ENCODE measurements at places on chromosomes 5 and 9.
A peak's percentile ranks its signal among the peaks of the same experiment; 100 is the strongest.

DNA sequence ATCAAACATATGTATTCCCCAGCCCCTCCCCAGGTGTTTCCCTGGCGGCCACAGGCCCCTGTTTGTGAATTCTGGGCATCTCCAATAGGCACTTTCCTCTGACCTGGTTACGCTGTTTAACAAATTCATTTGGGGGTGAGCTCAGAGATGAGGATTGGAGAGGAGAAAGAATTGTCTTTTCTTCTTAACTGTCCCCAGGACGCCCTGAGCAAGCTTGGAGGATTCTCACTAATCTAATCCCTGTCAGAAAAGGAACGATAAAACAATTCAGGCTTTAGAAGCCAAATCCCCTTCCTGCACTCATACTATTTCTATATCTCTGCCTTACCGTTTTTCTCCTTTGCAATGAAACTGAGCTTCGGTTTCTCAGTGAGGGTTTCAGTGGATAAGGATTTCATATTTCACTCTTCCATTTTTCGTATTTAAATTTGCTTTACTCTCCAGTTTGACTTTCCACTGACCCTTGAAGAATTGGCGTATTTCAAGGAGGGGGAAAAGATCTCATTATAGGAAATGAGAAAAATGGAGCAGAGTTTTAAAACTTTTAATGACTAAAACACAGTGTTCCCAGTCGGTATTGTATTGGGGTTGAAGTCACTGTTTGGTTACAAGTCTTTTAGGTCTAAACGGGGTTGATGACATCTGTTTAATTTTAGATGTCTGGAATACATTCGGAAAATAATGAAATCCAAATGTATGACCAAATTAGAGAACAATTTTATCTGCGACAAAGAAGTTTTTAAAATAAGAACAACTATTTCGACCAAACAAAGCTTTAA, 180.1 kb downstream of the MACROH2A1 start:
- DNase-seq, result no peak

GRCh38 chr5:104513121-104513602, 950.6 kb upstream of the NUDT12 start:
- no peak for DNase-seq

- no peak for DNase-seq
Measured at GRCh38 chr5:122267185-122267584, 44.9 kb upstream of the SNCAIP start.

DNA sequence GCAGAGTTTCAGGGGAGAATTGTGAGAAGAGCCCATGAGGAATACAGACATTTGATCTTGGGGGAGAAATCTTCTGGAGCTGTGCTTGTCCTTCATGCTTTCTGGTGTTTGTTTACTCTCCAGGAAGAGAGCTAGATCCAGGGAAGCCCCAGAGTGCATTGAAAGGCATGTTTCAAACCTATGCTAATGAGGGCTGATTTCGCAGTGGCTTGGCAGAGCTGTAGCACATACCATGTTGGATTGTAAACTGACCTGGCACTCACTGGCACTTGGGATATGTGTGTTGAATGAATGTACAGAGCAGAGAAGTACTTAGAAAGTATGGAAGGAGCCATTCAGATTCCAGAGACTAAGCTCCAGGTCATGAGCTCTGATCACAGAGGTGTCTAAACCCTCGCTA, 30.9 kb downstream of the TNFSF8 start:
- DNase-seq, result no peak

GRCh38 chr5:126918615-126918957, 111.8 kb downstream of the MARCHF3 start:
- no peak for DNase-seq

DNA sequence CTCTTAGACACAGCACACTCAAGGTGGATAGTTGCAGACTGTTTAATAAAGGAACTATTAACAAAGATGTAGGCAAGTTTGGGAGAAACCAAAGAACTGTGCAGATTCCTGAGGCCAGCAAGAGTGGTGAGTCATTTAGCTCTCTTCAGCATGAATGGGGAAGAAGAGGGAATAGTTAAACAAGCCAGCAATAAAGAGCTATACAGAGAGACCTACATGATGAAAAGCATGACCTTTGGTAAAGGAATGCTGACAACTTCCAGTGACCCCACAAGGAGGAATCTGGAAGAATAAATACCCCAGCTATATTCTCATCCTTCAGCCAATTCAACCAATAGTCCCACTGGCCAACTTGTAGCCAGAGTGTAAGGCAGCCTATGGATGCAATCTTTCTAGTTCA, 706.0 kb upstream of the GRAMD2B start:
- DNase-seq, result no peak

GRCh38 chr9:136981588-136982231, 1.1 kb upstream of the LCNL1 start:
- DNase-seq, result no peak

GRCh38 chr5:78624011-78624541, 24.5 kb downstream of the LHFPL2 start:
- no peak for DNase-seq

DNA sequence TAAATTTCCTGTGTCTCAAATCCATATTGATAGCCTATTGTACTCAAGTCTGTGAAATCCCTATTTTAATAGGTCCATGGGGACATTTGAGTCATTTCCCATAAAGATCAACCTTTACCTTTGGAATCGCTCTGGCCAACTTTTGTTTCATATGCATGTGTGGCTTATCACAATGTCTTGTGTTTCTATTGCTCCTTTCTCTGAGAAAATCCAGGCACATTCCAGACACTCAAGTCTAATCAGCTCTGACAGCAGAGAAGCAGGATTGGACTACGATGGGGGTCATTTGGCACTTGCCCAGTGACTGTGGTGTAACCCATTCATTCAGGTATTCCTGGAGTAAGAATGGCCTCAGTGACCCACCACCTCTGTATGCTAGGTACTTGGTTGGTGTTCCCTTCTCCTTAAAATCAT, 48.4 kb downstream of the ACTBL2 start:
- no peak for DNase-seq

DNA sequence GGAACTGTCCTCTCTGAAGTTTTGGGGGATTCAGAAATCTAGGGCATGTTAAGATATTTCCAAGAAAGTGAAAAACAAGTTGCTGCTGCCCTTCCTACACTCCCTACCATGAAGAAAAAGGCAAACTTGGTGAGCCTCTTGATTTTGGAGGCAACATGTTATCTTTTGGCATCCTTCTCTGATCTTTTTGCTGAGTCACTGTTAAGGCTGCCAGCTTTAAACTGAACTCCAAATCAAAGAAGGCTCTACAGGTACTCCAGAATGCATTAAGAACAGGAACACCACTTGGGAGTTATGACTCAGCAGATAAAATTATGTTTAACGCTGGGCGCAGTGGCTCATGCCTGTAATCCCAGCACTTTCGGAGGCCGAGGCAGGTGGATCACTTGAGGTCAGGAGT, 24.0 kb downstream of the PCDHB15 start:
- DNase-seq, result no peak

GRCh38 chr9:37972351-37972848, 68.5 kb upstream of the SLC25A51 start:
- no peak for DNase-seq

- DNase-seq, result no peak
Measured at GRCh38 chr5:15525703-15526275, 25.8 kb downstream of the FBXL7 start.

GRCh38 chr9:114098936-114099668, at the start of gene KIF12:
KIF12 (minus strand) TSS chr9:114099292; CDS start chr9:114099276, 16 bp downstream.
- DNase-seq, result no peak

DNA sequence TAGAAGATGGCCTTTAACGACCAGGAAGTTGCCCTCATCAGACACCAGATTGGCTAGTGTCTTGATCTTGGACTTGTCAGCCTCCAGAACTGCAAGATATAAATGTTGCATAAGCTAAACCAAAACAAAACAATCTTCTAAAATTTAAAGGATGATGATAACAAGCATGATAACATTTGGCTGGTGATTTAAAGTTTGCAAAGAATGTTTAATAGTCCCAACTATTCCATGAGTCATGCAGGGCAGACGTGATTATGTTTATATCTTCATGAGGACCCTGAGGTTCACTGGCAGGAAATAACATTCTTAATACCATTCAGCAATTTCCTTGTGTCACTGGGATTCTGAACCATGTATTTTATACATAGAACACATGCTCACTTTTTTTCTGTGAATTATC, 319.8 kb downstream of the HCN1 start:
- DNase-seq, result no peak

GRCh38 chr5:113519412-113519811, 5.9 kb downstream of the YTHDC2 start:
- no peak for DNase-seq

DNA sequence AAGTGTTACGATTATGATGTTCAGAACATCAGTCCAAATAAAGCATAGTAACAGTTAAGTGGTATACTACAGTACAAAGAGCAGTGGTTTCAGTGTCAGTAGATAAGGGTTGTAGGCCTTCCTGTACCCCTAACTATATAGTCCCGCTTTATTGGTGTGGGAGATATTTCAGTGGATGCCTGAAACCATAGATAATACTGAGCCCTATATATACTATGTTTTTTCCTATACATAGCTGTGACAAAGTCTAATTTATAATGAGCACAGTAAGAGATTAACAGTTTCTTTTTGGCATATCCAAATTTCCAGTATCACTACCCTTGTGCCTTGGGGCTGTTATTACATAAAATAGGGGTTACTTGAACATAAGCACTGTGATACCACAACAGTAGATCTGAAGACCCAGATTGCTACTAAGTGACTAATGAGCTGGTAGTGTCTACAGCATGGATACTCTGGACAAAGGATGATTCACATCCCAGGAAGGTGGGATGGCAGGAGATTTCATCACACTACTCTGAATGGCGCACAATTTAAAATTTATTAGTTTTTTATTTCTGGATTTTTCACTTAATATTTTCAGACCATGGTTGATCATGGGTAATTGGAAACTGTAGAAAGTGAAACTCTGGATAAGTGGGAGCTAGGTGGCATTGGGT, 119.3 kb downstream of the RPS23 start:
- no peak for DNase-seq

DNA sequence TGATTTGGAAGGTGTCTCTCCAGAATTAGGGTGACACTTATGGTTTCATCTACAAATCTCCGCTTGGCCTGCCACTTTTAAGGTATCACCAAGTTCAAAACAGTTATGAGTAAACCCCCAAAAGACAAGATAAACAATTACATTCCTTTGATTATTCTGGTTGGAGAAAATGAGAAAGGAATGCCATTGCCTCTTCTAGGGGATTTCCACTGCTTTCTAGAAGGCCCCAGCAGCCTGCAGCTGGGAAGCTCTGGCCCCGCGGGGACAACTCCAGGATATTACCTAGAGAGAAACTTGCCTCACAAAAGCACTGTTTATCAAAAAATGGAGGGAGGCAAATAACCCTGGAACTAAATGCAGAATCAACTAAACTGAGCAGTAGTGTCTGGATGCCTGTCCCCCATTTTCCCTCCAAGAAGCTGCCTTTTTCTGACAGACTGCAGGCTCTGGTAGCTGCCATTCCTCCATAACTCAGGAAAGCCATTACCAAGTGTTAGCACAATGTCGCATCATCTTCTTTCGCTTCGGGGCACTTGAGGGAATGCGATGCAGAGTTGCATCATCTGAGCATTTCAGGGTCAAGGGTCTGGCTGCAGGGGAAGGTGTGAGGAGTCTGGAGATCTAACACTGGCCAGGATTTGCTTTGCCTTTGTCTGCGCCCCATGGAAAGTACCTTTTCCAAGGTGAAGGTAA, 71.5 kb upstream of the PLPP6 start:
- DNase-seq, result no peak

- peak; percentile 53 for DNase-seq
Measured at GRCh38 chr5:177426566-177427210, at the start of gene GRK6. GRK6 (plus strand) TSS chr5:177426676; CDS start chr5:177426846, 170 bp downstream.

DNA sequence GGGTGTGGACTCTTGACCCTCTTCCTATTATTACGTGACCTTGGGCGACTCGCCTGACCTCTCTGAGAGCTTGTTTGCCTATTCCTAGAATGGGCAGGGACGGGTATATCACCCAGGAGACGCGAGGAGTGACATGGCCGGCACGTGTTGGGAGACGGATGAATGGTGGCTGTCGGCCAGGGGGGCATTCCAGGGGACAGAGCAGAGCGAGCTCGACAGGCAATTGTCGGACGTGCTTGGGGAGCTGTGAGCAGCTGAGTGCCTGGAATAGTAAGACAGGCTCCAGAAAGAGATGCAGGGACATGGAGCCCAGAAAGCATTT, 29.3 kb upstream of the UNC5A start:
- DNase-seq, result no peak

- no peak for DNase-seq
Measured at GRCh38 chr9:133526721-133527321, 2.1 kb upstream of the MYMK start.

GRCh38 chr5:97388794-97389193, 205.7 kb upstream of the RIOK2 start:
- DNase-seq, result no peak

DNA sequence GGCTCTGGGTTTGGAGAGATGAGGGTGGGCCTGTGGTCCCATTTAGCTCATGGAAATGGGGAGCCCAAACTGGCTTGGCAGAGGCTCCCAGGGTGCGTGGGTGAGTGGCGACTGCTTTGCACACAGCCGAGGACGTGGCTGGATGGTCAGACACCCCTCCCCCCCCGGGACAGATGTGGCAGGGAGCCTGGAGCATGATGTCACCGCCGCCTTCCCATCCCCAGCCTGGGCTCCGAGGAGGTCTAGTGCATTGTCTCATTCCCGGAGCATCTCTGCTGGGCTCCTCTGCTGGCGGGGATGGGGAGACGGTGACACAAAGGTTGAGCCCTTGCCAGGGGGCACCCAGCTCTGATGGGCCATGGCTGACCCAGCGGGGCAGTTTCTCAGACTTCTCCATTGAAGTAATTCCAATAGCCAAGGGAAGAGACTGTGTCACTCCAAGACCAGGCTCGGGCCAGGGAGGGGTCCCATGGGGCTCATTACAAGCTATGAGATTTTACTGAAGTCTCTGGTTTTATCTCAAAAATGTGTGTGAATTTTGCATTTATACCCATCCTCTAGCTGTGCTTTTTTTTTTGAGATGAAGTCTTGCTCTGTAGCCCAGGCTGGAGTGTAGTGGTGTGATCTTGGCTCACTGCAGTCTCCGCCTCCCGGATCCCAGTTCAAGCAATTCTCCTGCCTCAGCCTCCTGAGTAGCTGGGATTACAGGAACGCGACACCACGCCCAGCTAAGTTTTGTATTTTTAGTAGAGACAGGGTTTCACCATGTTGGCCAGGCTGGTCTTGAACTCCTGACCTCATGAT, 36.1 kb downstream of the HMCN2 start:
- no peak for DNase-seq

DNA sequence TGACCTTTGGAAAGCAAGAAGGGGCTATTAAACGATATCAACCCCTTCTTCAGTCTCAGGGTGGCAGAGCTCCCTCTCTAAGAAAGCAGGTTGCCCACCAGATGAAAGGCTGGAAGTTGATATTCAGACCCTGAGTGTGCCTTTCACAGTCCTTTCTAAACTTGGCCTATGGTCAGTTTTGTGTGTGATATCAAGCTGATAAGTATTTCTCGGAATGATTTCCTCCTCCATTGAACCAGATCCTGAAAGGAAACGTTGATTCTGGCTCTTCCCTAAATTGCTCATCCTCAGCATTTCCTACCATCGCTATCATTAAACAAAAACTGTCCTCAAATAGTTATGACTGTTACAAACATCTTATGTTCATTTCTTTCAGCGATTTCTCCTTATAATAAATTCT, 130.4 kb downstream of the CEMIP2 start:
- no peak for DNase-seq

GRCh38 chr5:60494635-60495034, 205.3 kb downstream of the DEPDC1B start:
- DNase-seq, result no peak

All from suppressor macrophage (primary cell).